WTC11 (cell line): ENCODE measurements at places on chromosomes 7 and 10. TPM values are rescaled to one million over a fixed set of nuclear protein-coding genes. Genes with fewer than 3 reads are reported as not detected.

Gene CTTNBP2
- total RNA-seq: 19.1 to 22.1 TPM (median 20.5 TPM) in 3 replicates

Gene FAM13C
- 0.82 to 1.5 TPM (median 0.89 TPM) in 3 replicates for total RNA-seq

Gene CCL24
- total RNA-seq: not detected in 3 replicates

- H3K4me3 ChIP-seq: no peak overlapping the region
- peaks cover 41% of the 10 kb centered on the region for H3K36me3 ChIP-seq
- no peak overlapping the region for H3K27ac ChIP-seq
- no peaks in the 10 kb centered on the region for H3K27me3 ChIP-seq
Observed at GRCh38 chr10:7795605-7796004, 7.6 kb downstream of the ATP5F1C start.

DNA sequence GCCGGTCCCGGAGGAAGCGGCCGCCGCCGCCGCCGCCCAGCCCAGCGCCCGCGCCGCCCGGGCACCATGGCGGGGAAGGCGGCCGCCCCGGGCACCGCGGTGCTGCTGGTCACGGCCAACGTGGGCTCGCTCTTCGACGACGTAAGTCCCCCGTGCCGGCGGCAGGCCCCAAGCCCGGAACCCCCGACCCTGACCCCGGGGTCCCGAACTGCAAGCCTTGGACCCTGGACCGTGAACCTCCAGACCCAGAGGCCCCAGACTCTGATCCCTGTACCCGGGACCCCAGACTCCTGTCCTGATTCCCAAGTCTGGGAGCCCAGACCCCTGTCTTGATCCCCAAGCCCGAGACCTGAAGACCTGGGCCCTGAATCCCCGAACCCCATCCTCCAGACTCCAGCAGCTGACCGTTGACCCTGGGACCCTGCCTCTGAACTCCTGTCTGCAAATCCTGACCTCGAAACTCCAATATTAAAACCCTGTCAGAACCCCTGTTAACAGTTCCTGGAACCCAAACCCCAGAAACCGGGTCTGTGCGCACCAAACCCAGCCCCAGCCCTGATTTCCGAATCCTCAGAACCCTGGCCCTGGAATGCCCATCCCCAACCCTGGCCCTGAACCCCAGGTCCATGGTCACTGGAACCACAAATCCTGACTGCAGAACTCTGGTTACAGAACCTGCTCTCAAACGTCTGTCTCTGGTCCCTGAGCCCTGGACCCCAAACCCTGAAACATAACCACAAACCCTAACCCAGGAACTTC is 623 bp downstream of the INPP5A start:
- H3K27me3 ChIP-seq: peaks cover 13% of the 10 kb centered on the region
- peak overlapping the region; percentile 86 for H3K4me3 ChIP-seq
- peaks cover 51% of the 10 kb centered on the region for H3K4me1 ChIP-seq
- no peaks in the 10 kb centered on the region; the same call in 1 of the 2 replicates for H3K36me3 ChIP-seq
- H3K27ac ChIP-seq: no peak overlapping the region
- peak; percentile 22 for DNase-seq

- no peak overlapping the region for H3K27ac ChIP-seq
- H3K4me1 ChIP-seq: no peaks in the 10 kb centered on the region
- no peak overlapping the region for H3K4me3 ChIP-seq
Observed at GRCh38 chr7:48025624-48026023, 3.3 kb downstream of the SUN3 start.

Gene GIMAP6
- total RNA-seq: 0.13 to 0.18 TPM (median 0.14 TPM) in 3 replicates

Gene PHKG1
- not detected in 3 replicates for total RNA-seq

Gene CACNB2
- total RNA-seq: 3.2 to 4.4 TPM (median 3.3 TPM) in 3 replicates

Gene ATOH7
- total RNA-seq: 0.30 to 0.44 TPM (median 0.31 TPM) in 3 replicates

Gene SFTPA1
- total RNA-seq: 3.8 to 7.6 TPM (median 4.4 TPM) in 3 replicates

Gene LIPN
- total RNA-seq: not detected in 3 replicates

GRCh38 chr7:138478499-138478908 is 18.4 kb downstream of the TRIM24 start:
- H3K4me3 ChIP-seq: no peak overlapping the region
- H3K27ac ChIP-seq: peak overlapping the region; percentile 90
- no peak for DNase-seq
- H3K27me3 ChIP-seq: no peaks in the 10 kb centered on the region
- H3K4me1 ChIP-seq: peaks cover 80% of the 10 kb centered on the region
